ENCODE measurements at places on chromosomes 2 and 18. TPM values are rescaled to one million over a fixed set of nuclear protein-coding genes. Genes with fewer than 3 reads are reported as not detected.

GRCh38 chr2:235864733-235865515 lies 303.3 kb downstream of the GBX2 start:
- DNase-seq = no peak

Gene TMEM17
- 0.93 TPM for polyA plus RNA-seq

DNA sequence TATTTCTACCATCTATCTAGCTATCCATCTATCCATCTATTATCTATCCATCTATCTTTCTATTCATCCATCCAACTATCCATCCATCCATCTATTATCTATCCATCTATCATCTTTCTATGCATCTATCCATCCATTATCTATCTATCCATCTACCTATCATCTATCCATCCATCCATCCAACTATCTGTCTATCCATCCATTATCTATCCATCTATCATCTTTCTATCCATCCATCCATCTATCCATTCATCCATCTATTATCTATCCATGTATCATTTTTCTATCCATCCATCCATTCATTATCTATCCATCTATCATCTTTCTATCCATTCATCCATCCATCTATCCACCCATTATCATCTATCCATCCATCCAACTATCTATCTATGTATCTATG lies 24.6 kb upstream of the ZNF407 start:
- no peak for DNase-seq

DNA sequence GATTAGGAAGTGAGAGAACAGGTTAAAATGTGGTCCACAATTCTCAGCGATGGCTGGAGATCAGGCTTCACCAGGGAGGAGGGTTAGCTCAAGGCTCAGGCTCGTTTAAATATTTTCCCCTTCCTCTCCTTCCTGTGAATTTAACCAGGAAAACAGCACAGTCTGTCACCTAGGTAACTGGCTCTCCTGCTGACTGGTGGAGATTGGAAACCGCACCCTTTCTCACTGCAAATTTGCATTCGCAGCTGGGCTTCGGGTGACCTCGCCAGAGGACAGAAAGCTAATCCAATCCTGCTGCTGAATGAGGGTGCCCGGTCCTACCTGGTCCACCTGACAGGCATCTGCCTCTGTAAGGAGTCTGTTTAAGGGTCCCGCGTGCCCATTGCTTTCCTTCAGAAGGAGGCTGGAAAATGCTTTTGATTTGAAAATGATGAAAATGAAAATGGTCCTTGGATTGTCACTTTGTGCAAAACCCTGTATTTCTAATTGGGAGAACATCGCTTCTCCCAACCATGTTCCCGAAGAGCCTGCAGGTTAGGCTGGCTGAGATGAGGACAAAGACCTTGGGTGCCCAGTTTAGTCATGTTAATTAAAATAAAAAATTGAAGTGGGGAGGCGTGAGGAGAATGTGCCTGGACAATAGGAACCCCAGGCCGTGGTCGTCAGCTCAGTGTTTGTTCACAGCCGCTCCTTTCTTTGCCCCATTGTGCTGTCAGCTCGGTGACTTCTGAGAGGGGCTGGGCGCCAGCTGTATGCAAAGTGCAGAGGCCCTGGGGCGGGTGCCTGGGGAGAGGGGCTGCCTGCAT lies 43.4 kb upstream of the MTCL1 start:
- no peak for DNase-seq

GRCh38 chr2:66275984-66276383 lies 158.9 kb upstream of the MEIS1 start:
- no peak for DNase-seq

- no peak for DNase-seq
These were observed 6.0 kb downstream of the ITM2C start for GRCh38 chr2:230870544-230871360.

- DNase-seq = no peak
These were observed 4.6 kb downstream of the EFHD1 start for GRCh38 chr2:232637866-232638583.

DNA sequence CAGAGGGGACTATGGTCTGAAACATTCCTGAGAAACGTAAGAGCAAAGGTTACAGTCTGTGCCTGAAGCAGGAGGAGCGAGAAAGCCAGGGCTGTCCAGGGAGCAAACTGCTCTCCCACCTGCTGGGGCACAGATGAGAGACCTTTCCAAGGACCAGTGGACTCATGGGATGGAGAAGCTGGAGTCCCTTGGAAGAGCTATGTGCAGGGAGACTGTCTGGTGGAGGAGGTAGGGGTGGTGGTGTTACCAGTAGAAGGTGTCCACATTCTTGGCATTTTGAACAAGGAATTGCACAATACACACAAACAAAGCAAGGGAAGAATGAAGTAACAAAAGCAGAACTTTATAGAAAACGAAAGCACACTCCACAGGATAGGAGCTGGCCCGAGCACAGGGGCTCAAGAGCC lies 97.9 kb upstream of the CYRIA start:
- no peak for DNase-seq

Gene GPR39
- polyA plus RNA-seq = not detected

GRCh38 chr2:81084101-81084500 lies 779.5 kb upstream of the LRRTM1 start:
- DNase-seq = no peak

DNA sequence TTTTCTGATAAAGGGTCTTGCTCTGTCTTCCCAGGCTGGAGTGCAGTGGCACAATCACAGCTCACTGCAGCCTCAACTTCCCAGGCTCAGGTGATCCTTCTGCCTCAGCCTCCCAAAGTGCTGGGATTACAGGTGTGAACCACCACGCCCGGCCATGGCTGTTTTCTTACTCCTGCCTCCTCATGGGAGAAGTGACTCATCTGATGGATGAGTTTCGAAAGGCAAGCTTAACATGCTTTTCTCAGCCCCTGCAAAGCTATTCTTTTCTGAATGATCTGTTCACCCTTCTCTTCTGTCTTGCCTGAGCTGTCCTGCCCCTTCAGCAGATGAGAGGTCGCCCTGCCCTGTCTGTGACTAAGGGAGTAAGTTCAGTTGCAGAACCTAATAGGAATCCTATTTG lies 929 bp upstream of the CREG2 start:
- no peak for DNase-seq

Gene FAM110C
- polyA plus RNA-seq = 0.68 TPM

Gene GBX2
- 0.15 TPM for polyA plus RNA-seq

DNA sequence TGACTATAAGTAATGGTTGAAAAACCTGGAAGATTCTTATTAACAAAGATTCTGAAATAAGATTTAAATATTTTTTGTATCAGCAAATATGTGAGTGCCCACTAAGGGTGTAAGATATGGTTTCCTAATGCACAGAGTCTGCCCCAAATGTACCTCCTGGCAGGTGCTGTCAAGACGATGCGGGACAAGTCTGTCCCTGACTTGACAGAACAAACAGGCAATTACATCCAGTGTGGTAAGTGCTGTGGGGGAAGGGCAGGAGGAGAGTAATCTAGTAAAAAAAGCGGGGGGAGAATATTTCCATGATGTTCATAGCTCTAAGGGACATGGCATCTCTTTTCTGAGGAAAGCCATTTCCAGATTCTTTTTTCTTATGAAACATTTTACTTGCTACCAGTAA lies 127.5 kb downstream of the COL4A4 start:
- DNase-seq = no peak

Gene IL36B
- not detected for polyA plus RNA-seq

DNA sequence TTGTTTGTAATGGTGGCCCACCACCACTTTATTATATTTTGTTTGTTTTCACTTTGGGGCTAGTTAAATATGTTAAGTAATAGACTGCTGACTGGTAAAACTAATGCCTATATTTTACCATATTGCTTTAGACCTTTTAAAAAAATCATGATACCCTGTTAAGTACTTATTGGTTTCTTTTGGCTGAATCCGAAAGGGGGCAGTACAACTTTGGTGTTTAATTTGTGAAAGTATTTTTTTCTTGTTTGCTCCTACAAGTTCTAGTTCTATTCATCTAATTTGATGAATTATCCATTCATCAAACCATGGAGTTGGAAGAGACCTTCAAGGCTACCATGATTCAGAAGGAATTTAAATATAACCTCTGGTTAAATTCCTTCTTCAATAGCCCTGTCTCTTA lies 147.0 kb downstream of the MBD5 start:
- no peak for DNase-seq

Gene ACP1
- 38.3 TPM for polyA plus RNA-seq

Gene ATP5MC3
- 357 TPM for polyA plus RNA-seq

All from heart right ventricle (tissue), 16 donors.